ENCODE measurements at places on chromosomes 11 and 22.

- DNase-seq, result no peak
These were observed 1112.0 kb upstream of the RAG2 start for GRCh38 chr11:37710031-37710430.

GRCh38 chr22:38429499-38430068 is 25.4 kb downstream of the KCNJ4 start:
- DNase-seq, result no peak

GRCh38 chr11:109864834-109865547 is 228.2 kb upstream of the ZC3H12C start:
- no peak for DNase-seq

DNA sequence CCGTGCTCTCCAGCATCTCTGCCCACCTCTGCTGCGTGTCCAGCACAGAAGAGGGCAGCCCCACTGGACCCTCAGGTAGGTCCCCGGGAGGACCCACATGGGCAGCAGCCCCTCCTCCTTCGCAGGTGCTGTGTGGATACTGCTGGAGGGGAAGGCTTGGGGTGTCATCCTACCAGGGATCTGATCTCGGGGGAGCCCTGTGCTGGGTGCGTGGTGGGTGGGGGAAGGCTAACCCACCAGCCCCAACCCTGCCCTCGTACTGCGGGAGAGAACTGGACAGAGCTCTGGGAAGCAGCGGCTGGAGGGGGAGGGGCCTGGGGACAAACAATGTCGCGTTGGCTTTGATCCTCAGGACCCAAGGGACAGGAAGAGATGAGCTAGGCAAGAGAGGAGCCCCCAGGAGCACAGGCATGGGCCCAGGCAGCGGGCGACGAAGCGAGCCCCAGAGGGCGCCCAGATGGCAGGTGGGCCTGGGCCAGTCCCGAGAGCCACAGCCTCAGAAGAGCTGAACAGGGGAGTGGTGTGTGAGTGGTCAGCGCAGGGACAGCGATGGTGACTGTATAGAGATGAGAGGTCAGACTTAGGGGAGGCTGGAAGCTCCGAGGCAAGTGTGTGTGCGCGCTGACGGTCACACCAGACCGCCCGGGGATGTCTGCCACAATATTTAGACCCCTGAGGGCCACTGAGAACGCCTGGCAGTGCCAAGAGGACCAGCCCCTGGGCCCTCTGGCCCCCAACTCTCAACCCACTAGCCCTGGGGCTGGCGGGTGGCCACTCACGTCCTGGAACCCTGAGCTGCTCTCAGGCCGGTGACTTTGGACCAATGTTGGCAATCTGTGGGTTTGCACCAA is 1.4 kb upstream of the PIM3 start:
- DNase-seq, result no peak

GRCh38 chr22:17773606-17774205 is 563 bp downstream of the BID start:
- peak; percentile 44 for DNase-seq

DNA sequence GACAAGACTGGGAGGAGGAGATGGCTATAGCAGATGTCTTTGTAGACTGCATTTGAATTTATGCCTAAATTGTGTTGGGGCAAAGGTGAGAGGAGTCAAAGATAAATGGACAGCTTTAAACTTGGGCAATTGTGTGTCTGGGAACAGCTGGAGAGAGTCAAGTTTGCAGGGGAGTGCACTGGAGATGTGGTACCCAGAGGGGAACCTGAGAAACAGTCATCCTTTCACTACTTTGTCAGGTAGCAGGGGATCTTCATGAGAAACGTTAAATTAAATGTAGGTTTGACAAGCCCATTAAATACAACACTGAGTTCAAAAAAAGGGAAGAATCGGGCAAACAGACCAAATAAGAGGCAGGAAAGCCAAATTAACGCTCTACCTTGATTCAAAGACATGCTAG is 277.7 kb downstream of the OPCML start:
- DNase-seq, result no peak

- no peak for DNase-seq
These were observed 25.1 kb upstream of the FJX1 start for GRCh38 chr11:35593143-35593542.

DNA sequence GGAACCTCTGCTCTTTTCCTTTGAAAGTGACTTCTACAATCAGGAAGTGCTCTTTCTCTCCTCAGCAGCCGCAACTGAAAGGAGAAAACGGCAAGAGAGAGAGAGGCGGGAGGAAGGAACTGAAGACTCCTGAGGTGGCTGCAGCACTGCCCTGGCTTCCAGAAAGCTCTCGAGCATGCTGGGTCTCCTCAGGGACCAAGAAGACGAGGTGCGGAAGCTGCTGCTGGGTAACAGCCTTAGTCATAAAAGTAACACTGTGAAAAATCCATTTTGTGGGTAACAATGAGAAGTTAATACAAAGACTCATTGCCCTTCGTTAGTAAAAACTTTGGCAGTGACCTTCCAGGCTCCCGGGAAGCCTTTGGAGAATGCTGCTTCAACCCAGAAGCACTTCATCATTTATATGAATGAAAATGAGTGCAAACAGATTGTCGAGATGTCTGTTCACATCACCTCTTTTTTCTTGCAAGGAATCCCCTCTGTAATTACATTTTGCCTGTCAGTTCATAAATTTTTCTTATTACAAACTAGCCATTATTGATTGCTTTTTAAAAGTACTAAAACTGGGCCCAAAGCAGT is 473.4 kb downstream of the SOX6 start:
- DNase-seq, result no peak

GRCh38 chr11:40166892-40167291 is 1292.6 kb downstream of the LRRC4C start:
- DNase-seq, result no peak

DNA sequence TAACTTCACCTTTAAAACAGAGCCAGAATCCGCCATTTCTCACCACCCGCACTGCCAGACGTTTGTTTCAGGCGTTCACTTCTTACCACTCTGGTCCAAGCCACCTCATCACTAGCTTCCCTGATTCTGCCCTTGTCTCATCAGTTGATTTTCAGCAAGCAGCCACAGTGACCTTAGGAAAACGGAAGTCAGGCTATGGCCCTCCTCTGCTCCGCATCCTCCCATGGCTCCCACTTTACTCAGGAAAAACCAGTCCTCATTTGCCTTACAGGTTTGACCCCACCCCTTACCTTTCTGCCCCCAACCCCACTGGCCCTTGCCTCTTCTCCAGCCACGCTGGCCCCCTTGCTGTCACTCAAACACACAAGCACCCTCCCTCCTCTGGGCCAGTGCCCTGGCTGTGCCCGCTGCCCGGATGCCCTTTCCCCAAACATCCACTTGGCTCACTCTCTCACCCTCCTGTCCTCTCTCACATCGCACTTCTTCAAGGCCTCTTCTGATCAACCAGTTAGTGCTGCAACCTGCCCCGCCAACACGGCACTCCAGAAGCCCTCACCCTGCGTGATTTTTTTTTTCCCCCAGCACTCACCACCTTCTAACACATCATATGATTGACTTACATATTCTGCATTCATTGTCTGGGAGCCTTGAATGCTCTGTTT is 18.9 kb downstream of the TPST2 start:
- no peak for DNase-seq

DNA sequence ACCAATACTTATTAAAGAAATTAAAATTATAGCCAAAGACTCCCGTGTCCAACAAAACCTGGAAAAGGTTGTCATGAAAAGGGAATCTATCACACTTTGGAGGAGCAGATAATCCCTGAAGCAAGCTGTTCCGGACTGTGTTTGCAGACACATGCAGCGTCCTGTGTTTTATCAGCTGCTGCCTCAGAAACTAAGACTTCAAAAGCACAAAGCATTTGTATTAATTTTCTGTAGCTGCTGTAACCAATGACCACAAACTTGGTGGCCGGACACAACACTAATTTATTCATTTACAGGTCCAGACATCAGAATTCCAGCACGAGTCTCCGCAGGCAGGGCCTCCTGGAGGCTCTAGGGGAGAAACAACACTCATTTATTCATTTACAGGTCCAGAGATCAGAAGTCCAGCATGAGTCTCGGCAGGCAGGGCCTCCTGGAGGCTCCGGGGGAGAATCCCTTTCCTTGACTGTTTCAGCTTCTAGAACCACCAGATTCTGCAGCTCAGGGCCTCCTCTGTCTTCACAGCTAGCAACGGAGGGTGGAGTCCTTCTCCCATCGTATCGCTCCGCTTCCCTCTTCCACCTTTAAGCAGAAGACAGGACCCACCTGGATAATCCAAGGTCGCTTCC is 465.3 kb downstream of the BRD1 start:
- DNase-seq, result no peak

GRCh38 chr11:34680918-34681586 is 60.2 kb downstream of the EHF start:
- DNase-seq, result no peak

- peak; percentile 43 for DNase-seq
These were observed 546 bp downstream of the DRAP1 start for GRCh38 chr11:65919573-65920371.

DNA sequence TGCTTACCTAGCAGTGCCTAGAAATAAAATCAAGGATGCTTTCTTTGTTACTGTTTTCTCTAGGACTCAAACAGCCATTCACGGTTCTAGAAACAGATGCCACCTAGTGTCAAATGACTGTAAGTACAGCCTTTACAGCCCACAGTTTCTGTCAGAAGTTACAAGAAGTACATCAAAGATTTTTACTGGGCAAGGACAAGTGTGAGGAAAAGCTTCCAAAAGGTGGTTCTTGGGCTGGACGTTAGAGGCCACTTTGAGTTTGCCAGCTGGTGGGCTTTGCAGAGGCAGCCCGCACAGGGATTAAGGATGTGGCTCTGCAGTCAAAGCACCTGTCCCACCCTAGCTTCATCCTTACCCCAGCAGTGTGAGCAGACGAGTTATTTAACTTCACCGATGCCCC is 6.9 kb downstream of the KMT5B start:
- DNase-seq, result no peak

GRCh38 chr11:80700386-80700785 is 1259.6 kb upstream of the TENM4 start:
- no peak for DNase-seq

DNA sequence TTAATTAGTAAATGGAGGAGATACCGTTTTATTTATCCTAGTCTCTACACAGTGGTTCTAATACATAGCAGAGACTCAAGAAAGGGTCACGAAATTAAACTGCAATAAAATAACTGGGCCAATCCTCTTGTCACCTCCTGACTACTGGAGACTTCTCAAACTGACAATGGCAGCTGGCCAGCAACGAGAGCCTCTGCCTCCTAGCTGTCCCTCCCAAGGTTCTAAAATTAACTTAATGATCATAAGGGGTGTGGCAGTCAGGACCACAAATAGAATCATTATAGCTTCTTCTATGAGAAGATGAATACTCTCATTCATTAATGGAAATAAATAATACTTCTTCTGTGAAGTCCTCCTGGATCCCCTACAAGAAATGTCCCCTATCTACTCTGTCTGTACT is 63.8 kb upstream of the APOA1 start:
- DNase-seq, result no peak

DNA sequence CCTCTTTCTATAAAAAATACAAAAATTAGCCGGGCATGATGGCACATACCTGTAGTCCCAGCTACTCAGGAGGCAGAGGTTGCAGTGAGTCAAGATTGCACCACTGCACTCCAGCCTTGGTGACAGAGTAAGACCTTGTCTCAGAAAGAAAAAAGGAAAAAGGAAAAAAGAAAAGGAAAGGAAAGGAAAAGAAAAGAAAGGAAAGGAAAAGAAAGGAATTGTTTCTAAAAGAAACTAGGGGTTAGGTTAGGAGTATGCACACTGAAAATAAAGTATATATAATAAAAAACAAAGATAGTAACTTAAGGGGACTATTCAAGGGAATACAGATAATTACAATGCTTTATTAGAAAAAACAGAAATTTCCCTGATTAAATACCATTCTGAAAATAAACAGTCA is 50.9 kb downstream of the TTC28 start:
- no peak for DNase-seq

- DNase-seq, result no peak
These were observed 348.5 kb downstream of the TBC1D22A start for GRCh38 chr22:47110817-47111443.

DNA sequence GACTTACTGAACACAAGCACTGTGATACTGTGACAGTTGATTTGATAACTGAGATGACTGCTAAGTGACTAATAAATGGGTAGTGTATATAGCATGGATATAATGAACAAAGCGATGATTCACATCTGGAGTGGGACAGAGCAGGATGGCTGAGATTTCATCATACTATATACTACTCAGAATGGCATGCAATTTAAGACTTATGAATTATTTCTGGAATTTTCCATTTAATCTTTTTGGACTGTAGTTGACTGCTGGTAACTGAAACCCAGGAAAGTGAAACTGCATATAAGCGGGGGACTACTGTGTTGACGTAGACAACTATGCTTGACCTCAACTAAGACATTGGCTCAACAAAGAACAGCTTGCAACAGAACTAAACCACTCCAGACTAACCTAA is 20.0 kb upstream of the NUCB2 start:
- DNase-seq, result no peak

DNA sequence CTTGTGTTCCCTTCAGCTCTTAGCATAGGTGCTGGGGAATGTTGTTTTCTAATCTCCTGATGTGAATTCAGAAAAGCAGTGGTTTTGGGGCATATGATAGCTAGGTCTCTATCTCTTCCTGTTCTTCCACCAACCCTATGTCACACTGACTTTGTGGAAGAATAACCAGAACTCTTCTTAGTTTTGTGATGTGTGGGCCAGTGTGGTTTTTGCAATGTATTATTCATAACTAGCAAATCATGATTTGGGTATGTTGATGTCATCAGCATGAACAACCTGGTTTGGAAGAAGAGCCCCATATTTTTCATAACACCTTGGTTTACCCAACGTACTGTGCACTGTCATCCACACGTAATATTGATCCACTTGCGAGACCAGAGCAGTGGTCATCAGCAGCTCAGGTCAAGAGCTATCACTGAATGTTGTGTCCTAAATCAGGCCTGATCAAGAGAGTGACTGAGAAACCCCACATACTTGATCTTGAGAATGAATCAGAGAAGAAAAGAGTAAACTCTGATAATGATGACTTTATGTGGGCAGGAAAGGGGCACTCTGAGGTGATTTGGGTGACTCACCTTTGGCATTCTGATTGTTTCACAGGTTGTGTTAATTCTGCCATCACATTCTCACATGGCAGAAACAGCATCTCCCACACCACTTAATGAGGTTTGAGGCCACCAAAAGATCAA is 19.4 kb upstream of the MS4A6E start:
- DNase-seq, result no peak

GRCh38 chr11:111632516-111633220 is 30.4 kb downstream of the SIK2 start:
- no peak for DNase-seq

GRCh38 chr11:19840961-19841360 is 128.3 kb downstream of the NAV2 start:
- DNase-seq, result no peak

DNA sequence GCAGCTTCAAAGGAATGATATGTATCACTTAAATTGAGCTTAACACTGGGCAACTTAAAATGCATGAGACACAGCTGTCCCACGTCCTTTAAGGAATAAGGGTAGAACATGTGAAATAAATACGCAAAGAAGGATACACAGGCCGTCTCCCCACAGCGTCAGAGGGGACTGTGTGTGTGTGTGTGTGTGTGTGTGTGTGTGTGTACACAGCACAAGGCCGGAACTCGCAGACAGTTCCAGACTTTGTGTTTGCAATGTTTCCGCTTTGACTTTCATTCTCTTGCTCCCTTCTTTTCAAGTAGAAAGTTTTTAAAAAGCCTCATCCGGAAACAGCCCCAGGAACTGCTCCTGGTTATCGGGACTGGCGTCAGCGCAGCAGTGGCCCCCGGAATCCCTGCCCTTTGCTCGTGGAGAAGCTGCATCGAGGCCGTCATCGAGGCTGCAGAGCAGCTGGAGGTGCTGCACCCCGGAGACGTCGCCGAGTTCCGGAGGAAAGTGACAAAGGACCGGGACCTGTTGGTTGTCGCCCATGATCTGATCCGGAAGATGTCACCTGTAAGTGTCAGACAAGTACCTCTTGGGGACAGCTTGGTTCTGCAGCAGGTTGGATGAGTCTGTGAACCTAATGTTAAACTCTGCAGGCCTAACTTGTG is 13.3 kb downstream of the FAM118A start:
- DNase-seq, result no peak
